ENCODE measurements at places on chromosomes 11 and 22. TPM values are rescaled to one million over a fixed set of nuclear protein-coding genes. Genes with fewer than 3 reads are reported as not detected.

ISX gene
- polyA plus RNA-seq: not detected

CABP4 gene
- not detected for polyA plus RNA-seq

GNB1L gene
- polyA plus RNA-seq: 2.0 TPM

OR5P2 gene
- 0.06 TPM for polyA plus RNA-seq

BTBD18 gene
- polyA plus RNA-seq: not detected

PATE2 gene
- not detected for polyA plus RNA-seq

KRTAP5-11 gene
- not detected for polyA plus RNA-seq

SELENOH gene
- polyA plus RNA-seq: 88.2 TPM

CDCA5 gene
- polyA plus RNA-seq: 10.4 TPM

MS4A2 gene
- polyA plus RNA-seq: not detected

XRCC6 gene
- 247 TPM for polyA plus RNA-seq

LRRC10B gene
- polyA plus RNA-seq: not detected

P2RX3 gene
- not detected for polyA plus RNA-seq

OVOL1 gene
- 23.2 TPM for polyA plus RNA-seq

PTPN5 gene
- polyA plus RNA-seq: not detected

RPS19BP1 gene
- 66.1 TPM for polyA plus RNA-seq
